Hematopoietic multipotent progenitor cell treated with erythropoietin and hydrocortisone succinate and interleukin-3 and kit ligand, for 4 days (in vitro differentiated cells): ENCODE measurements at places on chromosomes 2 and 18.

- DNase-seq = no peak
These were observed 21.2 kb downstream of the ALS2 start for GRCh38 chr2:201759567-201759966.

DNA sequence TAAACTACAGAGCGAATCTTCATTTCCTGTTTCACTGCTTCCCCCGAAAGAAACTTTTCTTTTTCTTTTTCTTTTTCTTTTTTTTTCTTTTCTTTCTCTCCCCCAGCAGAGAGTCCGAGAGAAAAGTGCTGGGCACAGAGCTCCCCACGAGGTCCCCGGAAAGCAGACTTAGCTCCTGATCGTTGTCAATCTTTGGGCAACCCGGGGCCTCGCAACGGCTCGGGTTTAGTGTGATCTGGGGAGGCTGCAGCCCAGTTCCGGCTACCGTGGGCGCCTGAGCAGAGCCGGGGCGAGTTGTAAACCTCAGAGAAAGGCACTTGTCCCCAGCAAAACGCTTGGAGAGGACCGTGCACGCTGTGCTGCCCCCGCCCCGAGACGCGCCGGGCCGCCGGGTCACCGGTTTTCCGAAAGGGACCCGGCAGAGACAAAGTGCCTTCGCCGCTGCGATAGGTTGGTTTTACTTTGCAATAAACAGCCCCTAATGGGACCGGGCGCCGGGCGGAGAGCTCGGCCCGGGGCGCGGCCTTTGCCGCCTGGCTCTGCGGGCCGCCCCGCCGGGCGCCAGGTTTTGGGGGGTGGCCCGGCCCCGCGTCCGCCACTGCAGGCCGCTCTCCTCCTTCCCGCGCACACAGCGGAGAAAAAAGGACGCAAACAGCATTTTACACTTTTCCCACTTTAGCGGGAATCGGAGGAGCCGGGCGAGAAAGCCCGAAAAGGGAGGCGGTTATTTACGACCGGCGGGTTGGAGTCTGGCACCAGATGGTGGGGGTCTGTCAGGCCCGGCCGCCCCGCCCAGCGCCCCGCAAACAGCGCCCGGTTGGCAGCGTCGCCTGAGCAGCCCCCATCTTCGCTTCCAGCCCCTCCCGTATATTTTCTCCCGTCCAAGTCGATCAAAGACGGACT, 136.0 kb downstream of the INSIG2 start:
- DNase-seq = peak; percentile 36

- peak; percentile 28 for DNase-seq
These were observed 74.6 kb downstream of the DCDC2C start for GRCh38 chr2:3777966-3778365.

- no peak for DNase-seq
These were observed 1096.1 kb upstream of the NXPH2 start for GRCh38 chr2:139876321-139876720.

DNA sequence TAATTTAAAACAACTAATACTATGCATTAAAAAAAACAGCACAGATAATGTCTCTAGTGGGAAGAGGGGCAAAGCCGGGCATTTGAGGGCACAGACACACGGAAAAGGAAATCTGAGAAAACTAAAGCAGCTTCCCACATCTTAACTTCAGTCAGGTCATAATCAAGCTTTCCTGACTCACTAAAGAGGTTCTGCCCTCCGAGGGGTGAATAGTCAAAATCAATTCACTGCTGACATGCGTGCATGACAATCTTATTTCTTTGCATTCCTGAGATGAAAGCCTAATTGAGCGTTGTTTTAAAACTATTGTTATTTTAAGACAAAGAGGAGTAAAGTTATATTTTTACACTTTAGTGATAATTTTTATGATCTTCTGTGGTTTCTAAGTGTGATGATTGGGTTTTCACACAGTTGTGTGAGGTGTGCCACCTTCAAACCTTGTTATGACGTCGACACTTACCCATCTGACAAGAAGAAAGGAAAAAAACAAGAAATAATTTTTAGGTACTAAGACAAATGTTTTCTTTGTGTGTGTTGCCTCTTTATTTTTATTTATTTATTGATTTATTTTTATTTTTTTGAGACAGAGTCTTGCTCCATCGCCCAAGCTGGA, 90.9 kb downstream of the GATA6 start:
- no peak for DNase-seq

GRCh38 chr2:66661253-66662173, 226.6 kb downstream of the MEIS1 start:
- DNase-seq = peak; percentile 46

- no peak for DNase-seq
These were observed 13.6 kb downstream of the FRZB start for GRCh38 chr2:182852801-182853200.

- DNase-seq = no peak
These were observed 325.8 kb upstream of the SPHKAP start for GRCh38 chr2:228507231-228507824.

DNA sequence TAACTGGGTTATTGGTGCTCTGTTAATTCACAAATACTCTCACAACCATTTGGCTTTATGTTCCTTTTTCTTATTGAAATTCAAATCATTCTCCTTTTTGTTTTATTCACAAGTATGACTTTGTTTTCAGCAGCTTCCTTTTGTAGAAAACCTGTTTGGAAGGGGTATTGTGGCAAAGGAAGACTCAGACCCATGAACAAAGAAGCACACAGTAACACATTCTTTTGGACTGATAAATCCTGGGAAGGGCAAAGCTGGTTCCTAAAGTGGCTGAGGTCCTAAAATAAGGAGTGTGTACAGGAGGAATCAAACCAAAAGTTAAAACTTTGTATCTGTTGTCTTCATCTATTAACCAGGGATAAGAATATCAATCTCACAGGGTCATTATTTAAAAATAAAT, 374.7 kb upstream of the FIGN start:
- no peak for DNase-seq

GRCh38 chr2:44722026-44722625, 219.4 kb upstream of the SIX3 start:
- no peak for DNase-seq
